H4 (cell line): ENCODE measurements at places on chromosomes 1 and 21.

DNA sequence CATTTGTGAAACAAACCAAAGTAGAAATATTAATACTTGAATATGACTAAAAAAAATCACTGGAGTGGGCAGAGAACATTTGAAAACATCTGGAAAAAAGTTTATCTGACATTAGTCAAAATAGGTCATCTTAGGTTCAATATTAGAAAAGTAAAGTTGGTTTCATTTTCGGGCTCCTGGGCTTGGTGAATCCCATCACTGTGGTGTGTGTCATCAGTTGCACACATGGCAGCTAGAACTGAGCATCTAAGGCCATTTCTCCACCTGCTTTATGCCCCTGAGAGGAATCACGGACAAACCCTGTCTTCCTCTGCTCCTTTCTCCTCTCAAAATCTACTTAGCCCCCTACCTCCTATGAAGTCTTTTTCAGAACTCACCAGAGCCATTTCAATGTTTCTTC is 5.4 kb downstream of the HSD11B1 start:
- no peak for DNase-seq

DNA sequence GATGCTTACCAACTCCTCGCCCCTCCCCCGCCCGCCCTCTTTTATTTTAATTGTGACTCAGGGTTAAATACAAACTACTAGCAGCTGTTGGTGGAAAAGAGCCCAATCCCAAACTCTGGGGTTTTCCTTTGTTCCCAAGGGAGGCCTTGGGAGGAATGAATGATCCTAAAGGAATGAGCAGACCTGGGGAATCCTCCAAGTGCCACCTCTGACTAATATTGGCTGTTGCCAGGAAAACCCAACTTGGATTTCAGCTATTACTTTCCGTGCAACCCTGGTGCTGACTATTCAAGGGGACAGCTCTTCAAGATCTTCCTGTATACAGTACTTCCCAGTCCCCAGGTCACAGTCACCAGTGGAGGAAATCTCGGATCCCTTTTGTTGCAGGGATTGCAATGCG is 1.3 kb upstream of the S100A10 start:
- DNase-seq: peak; percentile 87

DNA sequence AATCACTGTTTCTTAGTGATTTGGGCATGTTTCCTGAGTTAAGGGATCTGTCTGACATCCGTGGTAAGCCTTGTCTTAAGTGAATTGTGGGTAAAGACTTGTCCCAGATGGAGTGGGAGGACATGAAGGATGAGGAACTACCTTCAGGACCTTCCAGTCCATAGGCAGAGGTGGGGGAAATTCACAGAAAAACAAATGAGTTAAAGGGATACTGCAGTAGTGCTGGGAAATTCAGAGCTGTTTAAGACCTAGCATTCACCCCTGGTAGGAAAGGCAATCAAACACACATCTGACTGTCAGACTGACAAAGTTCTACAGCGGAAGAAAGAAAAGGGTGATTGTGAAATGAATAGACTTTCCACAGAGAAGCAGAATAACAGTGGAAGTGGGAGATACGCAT is 3.0 kb downstream of the GNAT2 start:
- no peak for DNase-seq

DNA sequence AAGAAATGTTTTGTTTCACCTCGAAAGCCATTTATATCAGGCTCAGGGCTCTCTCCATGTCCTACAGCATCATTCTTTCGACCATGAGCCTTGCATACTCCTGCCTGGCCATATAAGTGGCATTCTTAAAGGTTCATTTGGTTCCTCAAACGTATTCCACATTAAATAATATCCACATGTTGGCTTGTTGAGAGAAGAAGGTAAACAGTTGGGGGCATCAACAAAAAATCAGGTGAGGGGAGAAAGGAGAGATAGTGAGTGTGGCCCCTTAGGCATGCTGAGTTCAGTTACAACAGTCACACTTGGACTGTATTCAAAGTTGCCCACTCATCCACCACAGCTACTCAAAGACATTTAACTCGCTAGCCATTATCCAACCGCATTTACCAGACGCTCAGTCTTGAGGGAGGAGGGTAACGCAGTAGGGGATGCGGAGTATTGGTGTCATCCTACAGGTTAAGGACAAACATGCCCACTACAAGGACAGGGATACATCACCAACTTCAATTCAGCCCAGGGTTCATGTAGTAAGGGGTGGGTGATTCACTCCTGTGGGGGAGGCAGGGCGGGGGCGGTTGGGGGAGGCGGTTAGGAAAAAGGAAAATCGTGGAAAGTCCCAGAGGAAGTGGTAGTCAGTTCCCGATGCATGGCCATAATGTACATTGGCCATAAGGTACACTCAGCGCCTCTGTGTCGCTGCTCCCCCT is 1.4 kb downstream of the ZNF697 start:
- DNase-seq: peak; percentile 77

DNA sequence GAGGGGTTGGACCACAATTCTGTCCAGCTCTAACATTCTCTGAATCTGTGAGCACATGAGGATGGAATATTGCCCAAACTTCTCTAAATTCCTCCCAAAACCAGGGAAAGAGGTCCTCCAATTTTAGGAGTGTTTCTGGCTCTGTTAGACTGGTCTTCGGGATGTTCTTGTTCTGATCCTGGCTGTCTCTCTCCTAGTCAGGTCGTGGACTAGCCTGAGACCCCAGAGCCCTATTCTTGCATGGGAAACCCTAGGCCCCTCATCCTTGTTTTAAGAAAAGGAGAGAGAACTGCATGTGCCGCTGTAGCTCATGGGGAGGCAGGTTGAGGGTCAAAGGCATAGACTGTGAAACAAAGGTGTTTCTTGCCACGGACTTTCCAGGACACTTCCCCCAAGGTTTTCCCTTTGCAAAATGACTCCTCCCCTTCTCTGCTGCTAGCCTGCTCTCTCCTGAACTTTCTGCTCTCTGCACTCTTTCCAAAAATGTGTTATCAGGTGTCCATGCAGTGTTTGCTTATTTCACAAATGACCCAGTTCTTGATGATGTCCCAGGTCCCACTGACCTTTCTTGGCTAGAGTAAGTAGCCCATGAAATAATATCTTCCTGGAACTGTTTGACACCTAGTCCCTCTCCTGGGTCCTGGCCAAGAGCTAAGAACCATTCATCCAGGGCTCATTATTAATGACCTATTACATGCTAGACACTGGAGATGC is 29.3 kb upstream of the RD3 start:
- no peak for DNase-seq

DNA sequence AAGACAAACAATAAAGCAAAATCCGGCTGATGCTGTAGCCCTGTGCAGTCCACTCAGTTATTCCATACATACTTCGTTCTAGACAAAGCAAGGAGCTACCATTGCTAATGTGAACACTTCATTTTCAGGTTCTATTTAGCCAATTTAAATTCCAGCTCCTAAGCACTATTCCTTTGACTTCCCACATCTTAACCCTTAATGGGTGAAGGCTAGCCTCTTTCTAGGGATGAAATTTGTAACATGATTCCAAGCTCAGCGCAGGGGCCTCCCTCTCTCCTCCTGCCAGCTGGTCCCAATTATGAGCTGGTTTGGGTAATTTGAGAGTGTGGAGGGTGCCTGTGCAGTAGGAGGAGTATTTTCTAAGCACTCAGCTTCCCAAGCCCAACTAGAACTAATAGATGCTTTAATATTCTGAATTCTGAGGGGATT is 53.9 kb upstream of the PTGFRN start:
- DNase-seq: peak; percentile 71

- no peak for DNase-seq
These were observed 33.2 kb upstream of the KLF18 start for GRCh38 chr1:44174630-44175029.

- no peak for DNase-seq
These were observed 1.1 kb downstream of the WARS2 start for GRCh38 chr1:119139403-119139802.

DNA sequence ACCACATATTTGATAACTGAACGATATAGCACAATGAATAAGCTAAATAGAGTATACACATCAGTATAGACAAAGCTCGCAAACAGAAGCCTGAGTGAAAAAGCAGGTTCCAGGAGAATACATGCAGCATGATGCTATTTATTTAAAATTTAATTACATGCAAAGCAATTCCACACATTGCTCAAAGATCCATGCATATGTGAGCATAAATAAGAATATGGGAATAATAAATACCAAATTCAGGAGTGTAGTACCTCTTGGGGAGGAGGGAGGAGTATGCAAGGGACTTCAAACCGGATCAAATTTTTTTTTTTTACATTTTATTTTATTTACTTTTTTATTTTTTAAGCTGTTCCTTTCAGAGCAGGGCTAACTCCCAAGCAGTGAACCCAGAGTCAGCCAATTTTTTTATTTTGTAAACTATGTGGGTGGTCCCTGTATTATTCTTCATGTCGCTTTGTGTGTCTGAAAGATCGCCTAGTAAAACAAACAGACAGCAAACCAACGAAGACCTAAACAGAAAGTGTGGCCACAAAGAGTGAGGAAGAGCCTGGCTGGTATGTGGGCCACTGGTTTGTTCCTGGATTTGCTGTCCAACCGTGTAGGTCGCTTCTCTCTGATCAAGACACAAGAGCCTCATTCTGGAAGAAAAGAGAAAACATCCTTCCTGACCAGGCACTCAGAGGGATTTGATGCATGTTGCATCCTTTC is 4.2 kb upstream of the SHISAL2A start:
- peak; percentile 44 for DNase-seq

GRCh38 chr1:37714689-37715088 is 22.4 kb downstream of the CDCA8 start:
- no peak for DNase-seq

DNA sequence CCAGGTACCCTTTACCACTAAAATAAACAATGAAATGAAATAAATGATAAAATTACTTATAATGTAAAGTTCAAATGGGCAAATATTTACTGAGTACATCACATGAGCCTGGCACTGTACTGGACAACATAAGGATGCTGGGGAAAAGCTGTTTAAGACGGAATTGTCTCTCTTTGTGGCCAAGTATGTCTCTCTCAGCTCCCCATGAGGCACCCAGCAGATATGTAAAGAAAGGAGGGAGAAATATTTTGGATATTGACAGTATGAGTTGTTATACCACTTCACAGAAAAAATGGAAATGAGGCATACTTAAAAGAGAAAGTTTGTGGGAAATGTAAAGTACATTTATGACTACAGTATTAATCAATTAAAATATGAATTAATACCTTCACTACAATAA is 1.0 kb upstream of the TNFSF4 start:
- no peak for DNase-seq

- no peak for DNase-seq
These were observed 4.5 kb downstream of the HNRNPR start for GRCh38 chr1:23339632-23340031.

DNA sequence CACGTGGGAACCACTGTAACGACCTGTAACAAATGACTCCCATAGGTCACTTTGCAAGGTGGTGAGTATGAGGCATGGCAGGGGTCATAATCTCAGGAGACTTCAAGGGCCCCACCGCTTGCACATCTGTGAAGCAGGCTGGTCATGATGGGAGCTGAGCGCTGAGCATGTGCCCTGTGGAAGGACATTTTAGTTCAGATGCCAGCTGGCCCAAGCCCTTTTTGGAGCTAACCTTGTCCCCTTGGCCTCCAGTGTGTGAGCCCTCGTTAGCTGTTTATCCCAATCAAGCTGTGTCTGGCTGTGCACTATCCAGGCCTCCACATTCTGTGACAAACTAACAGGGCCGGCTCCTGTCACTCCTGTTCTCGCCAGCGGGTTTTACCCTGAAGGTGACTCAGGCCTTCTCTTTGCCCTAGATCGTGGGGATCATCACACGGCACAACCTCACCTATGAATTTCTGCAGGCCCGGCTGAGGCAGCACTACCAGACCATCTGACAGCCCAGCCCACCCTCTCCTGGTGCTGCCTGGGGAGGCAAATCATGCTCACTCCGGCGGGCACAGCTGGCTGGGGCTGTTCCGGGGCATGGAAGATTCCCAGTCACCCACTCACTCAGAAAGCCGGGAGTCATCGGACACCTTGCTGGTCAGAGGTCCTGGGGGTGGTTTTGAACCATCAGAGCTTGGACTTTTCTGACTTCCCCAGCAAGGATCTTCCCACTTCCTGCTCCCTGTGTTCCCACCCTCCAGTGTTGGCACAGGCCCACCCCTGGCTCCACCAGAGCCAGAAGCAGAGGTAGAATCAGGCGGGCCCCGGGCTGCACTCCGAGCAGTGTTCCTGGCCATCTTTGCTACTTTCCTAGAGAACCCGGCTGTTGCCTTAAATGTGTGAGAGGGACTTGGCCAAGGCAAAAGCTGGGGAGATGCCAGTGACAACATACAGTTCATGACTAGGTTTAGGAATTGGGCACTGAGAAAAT is 7.6 kb downstream of the NPPA start:
- no peak for DNase-seq

DNA sequence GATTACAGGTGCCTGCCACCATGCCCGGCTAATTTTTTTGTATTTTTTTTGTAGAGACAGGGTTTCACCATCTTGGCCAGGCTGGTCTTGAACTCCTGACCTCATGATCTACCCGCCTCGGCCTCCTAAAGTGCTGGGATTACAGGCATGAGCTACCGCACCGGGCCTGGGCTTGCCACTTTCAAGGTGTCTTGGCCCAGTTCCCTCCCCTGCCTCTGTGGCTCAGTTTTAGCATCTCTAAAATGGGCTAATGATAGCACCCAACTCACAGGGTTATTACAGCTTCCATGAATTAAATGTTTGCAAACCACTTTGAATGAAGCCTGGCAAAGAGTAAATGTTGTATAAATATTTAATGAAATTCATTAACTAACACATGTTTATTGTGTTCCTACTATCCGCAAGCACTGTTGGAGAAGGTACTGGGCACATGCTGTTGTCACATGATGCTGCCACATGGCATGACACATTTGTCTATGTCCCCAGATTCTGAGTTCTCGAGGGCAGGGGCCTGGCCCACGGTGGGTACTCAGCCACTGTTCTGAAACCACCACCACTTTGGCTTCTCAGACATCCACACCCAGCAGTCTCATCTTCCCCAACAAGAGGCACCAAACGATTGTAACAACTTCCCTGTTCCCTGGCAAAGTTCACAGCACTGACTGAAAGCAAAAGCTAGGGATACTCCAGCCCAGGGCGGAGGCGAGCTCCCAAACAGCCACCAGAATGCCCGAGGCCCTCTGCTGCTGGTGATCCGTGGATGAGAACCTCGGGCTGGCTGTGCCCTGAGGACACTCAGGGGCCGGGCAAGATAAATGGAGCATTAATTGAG is 9.7 kb downstream of the IFFO2 start:
- no peak for DNase-seq

DNA sequence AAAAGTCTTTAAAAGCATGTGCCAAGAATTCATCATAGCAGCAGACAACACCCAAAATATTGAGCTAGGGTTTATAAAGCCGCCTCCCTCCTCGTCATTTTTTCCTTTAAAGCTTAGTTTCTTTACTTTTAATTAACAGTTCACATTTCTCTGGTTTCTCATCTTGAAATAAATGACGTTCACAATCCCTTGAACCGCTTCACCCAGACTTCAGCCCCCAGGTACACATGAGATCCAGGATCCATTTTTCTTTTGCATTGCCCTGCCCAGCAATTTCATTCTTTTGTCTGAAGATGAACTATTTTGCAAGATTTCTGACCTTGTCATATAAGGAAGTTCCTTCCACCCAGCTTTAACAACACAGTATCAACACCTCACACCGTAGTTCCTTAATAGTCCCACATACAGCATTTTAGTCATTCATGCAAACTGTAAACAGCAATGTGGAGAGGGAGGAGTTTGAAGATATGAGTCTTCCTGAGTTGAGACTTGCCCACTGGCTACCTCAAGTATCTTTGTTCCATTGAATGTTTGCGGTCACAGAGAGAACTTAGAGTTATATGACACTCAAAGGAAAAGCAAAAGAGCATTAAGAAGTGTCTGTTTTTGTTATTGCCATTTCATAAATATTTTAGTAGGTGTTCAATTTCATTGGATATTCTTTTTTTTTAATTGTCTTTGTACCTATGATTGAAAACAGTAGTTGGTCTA is 35.3 kb upstream of the CACYBP start:
- DNase-seq: peak; percentile 45

- no peak for DNase-seq
These were observed 123.6 kb upstream of the KAZN start for GRCh38 chr1:14474856-14475255.
